ENCODE measurements at places on chromosomes 6 and 20. TPM values are rescaled to one million over a fixed set of nuclear protein-coding genes. Genes with fewer than 3 reads are reported as not detected.

DNA sequence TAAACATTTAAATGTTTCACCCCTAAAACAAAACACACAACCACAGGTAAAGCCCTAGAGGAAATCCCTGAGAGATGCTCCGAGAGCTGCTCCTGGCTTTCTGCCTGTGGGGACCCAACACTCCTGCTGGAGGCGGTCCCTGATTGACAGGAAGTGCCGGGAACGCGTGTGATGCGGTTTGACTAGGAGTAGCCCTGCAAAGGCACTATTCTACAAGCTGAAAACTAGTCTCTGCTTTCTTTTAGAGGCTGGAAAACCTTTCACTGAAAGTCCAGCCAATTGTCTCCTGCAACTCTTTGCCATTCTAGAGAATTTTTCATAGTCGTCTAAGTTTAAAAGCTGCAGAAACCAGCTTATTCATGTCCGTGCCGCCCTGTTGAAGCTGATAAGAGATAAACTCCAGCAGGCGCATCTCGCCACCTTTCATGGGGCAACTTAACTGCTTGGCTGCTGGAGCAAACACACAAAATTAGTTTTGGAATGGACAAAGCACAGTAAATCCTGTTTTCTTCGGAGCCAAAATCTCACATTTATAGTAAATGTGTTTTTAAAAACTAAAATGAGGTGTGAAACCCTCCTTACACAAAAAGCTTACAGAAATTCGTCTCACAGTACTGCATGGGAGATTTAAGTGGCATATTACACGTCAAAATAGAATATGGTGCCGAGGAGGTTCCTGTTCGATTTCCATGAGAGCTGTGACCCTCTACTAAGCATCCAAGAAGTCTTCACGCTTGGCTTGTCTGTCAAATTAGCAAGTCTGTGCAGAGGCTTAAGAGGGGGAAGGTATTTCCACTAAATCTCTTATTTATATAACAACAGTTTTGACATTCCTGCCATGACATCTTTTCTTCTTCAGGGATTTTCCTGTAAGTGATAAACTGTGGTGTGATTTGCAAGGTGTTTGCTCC, 46.9 kb downstream of the DACT2 start:
- no peak for DNase-seq

DNA sequence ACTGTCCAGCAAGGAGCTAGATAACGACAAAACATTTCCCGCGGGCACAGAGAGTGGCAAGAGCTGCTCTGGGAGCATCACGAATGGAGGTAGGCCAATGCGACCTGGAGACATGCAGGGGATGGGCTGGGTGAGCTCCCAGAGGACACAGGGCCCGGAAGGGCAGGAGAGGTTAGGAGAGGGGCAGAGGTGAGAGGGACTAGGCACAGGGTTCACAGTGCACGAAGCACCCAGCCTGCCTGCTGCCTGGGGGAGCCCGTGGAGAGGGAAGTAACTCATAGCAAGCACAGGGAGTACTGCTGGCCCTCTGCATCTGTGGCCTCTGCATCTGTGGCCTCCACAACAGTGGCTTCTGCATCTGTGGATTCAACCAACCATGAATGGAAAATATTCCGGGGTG, 126.5 kb downstream of the HUS1B start:
- DNase-seq: no peak

GRCh38 chr6:8240301-8240700, 138.0 kb upstream of the EEF1E1 start:
- no peak for DNase-seq

DNA sequence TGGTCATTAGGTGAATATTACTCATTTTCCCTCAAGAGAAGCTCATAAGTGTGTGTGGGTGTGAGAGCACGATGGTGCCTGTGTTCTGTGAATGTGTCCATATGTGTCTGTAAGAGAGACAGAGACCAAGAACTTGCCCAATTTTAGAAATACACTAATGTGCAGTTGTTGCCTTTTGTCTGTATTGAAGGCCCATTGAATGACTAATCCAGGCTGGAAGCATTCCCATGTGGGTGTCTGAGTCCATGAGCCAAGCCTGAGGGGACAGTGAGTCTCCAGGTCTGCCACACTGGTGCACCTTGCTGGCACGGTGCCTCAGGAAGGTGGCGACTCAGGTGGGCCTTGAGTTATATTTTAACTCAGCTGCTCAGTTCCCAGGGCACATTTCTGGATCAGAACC, 25.5 kb upstream of the ASXL1 start:
- DNase-seq: no peak

Gene TRIM26
- 52.7 TPM for polyA plus RNA-seq

Gene TXNDC5
- 38.6 TPM for polyA plus RNA-seq

Gene ZNF831
- 16.0 TPM for polyA plus RNA-seq

Gene MCCD1
- not detected for polyA plus RNA-seq

Gene HLA-DQB1
- polyA plus RNA-seq: 6.1 TPM
